ENCODE measurements at places on chromosomes 4 and X. TPM values are rescaled to one million over a fixed set of nuclear protein-coding genes. Genes with fewer than 3 reads are reported as not detected.

The TLR7 gene
- 1.4 TPM for polyA plus RNA-seq

The ANAPC4 gene
- 18.7 TPM for polyA plus RNA-seq

The BTC gene
- polyA plus RNA-seq, result 4.9 TPM

The SHOX gene
- polyA plus RNA-seq, result 0.60 TPM

The ARX gene
- 0.23 TPM for polyA plus RNA-seq

The ABCG2 gene
- polyA plus RNA-seq, result 15.7 TPM

The SLC16A2 gene
- polyA plus RNA-seq, result 1.2 TPM

The FRMD7 gene
- polyA plus RNA-seq, result under 0.01 TPM

The HSFX3 gene
- polyA plus RNA-seq, result not detected

Measured in sigmoid colon (tissue), 7 donors.